ENCODE measurements at places on chromosomes 5 and 9. TPM values are rescaled to one million over a fixed set of nuclear protein-coding genes. Genes with fewer than 3 reads are reported as not detected.

LCN15 gene
- not detected for total RNA-seq

GRCh38 chr5:171427318-171428167 is 8.1 kb downstream of the FGF18 start:
- no peak overlapping the region for H3K27ac ChIP-seq
- no peak for DNase-seq
- H3K27me3 ChIP-seq = no peaks in the 10 kb centered on the region
- H3K4me1 ChIP-seq = no peaks in the 10 kb centered on the region
- peaks cover 10% of the 10 kb centered on the region for H3K36me3 ChIP-seq

- H3K27ac ChIP-seq = no peak overlapping the region
- no peak for DNase-seq
- H3K4me3 ChIP-seq = no peak overlapping the region
- H3K4me1 ChIP-seq = no peaks in the 10 kb centered on the region
- no peaks in the 10 kb centered on the region for H3K36me3 ChIP-seq
Observed at GRCh38 chr9:135608999-135609317, 30.4 kb downstream of the GLT6D1 start.

PGM5 gene
- total RNA-seq = not detected

ACOT12 gene
- not detected for total RNA-seq

DNA sequence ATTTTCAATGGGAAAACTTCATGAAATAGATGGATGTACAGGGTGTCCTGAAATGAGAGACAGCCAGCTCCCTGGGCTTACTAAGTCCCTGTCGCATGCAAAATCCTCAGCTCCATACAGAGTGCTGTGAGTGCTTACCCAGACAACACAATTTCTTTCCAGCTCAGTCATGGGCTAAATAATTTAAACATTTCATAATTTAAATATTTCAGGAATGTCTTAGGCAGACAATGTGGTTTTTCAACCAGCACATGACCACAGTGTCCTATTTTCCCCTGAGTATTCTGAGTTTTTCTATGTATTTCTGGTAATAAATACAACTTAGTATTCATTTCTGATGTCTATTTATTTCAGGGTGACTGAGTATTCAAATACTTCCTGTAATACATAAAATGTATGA is 188.5 kb upstream of the SNX2 start:
- no peaks in the 10 kb centered on the region for H3K4me1 ChIP-seq
- DNase-seq = no peak
- no peaks in the 10 kb centered on the region for H3K27me3 ChIP-seq
- no peaks in the 10 kb centered on the region for H3K36me3 ChIP-seq
- H3K4me3 ChIP-seq = no peak overlapping the region
- H3K27ac ChIP-seq = no peak overlapping the region

TTC23L gene
- total RNA-seq = 0.69 TPM

DNA sequence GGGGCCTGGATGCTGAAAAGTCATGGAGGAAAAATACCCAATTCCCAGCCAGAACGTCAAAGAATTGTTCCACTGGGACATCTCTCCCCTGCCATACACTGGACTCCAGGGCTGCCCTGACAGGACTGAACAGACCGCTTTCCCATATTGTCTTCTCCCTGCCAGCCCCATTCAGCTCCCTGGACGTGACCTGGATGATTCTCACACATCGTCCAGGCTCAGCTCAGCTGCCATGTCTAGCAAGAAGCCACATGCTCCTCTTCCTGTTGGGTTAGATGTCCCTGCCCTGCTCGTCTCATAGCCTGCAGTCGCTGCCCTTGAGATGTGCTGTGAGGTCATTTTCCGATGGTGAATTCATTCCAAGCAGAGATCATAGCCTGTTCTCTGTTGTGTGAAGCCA is 37.4 kb downstream of the FOXI1 start:
- no peaks in the 10 kb centered on the region for H3K4me1 ChIP-seq
- no peak for DNase-seq
- no peaks in the 10 kb centered on the region for H3K27me3 ChIP-seq
- no peak overlapping the region for H3K4me3 ChIP-seq
- no peaks in the 10 kb centered on the region for H3K36me3 ChIP-seq
- H3K27ac ChIP-seq = no peak overlapping the region

DNA sequence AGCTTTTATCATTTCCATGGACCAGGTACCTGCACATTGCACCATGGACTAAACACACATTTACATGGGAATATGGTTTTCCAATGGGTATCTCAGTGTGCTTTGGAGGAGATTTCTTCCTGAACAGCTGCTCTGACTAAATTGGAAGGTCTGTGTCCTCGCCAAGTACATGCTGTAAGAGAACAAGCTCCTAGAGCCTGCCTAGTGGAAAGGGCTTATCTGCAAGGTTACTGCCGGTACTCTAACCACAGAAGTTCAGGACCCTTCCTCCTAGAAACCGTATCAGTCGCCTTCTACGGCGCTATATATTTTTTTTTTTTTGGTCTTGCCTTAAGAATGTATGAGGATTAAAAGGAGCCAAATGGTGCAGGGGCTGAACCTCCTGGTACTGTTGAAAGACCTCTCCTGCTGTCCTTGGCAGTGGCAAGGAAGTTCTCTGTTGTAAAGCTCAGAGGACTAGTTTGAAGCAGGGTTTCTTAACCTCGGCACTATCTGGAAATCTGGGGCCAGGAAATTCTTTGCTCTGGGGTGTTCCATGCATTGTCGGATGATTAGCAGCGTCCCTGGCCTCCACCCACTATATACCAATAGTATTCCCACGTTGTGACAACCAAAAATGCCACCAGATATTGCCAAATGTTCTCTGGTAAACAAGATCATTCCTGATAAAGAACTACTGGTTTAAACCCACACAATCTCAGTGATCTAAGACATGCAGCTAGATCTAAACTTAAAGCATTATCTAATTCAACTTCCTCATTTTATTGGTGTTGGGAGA is 107.4 kb downstream of the FBXO38 start:
- no peak overlapping the region for H3K27ac ChIP-seq
- peaks cover 80% of the 10 kb centered on the region for H3K27me3 ChIP-seq

PPP3R2 gene
- total RNA-seq = not detected

SPINK1 gene
- 1.5 TPM for total RNA-seq

DNA sequence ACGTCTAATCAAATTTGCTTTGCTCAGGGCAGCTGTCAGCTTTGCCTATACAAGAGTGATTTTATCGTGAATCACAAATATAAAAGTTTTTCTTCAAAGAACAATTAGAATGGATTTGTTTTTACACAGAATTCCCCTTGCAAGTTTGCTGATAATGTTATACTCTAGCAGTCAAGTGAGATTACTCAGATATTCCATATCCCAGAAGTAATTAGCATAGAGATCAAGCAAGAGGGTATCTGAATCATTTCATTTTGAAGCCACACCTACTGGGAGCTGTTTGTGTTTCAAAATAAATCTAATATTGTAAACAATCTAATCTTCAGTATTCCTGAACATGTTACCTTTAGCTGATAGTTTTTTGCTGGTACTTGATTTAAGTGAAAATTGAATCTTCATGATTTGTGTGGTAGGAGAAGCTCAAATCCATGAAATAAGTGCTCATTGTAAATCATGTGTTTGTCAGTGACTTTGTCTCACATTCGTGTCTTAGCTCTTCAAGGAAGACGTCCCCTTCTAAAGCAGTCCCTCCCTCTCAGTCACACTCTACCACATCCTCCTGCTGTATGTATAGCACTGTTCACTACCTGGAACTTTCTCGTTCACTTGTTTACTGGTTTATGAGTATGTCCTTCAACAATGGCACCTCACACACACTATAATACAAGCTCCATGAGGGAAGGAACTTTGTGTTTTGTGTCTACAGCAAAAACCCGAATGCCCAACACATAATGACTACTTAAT is 3.3 kb upstream of the TTC39B start:
- peaks cover 5% of the 10 kb centered on the region for H3K36me3 ChIP-seq
- H3K4me1 ChIP-seq = peaks cover 24% of the 10 kb centered on the region
- DNase-seq = no peak
- H3K4me3 ChIP-seq = no peak overlapping the region

- no peak overlapping the region for H3K4me3 ChIP-seq
- H3K36me3 ChIP-seq = peaks cover 5% of the 10 kb centered on the region
- no peak for DNase-seq
- no peaks in the 10 kb centered on the region for H3K27me3 ChIP-seq
- H3K27ac ChIP-seq = no peak overlapping the region
Observed at GRCh38 chr9:129359162-129359811, 181.2 kb upstream of the IER5L start.

All from MCF 10A (cell line).